ENCODE measurements at places on chromosomes 2 and 18. TPM values are rescaled to one million over a fixed set of nuclear protein-coding genes. Genes with fewer than 3 reads are reported as not detected.

PLEKHM3 gene
- 17.5 TPM for total RNA-seq

SERPINB5 gene
- total RNA-seq, result not detected

IL36B gene
- not detected for total RNA-seq

ITSN2 gene
- total RNA-seq, result 40.2 TPM

DNA sequence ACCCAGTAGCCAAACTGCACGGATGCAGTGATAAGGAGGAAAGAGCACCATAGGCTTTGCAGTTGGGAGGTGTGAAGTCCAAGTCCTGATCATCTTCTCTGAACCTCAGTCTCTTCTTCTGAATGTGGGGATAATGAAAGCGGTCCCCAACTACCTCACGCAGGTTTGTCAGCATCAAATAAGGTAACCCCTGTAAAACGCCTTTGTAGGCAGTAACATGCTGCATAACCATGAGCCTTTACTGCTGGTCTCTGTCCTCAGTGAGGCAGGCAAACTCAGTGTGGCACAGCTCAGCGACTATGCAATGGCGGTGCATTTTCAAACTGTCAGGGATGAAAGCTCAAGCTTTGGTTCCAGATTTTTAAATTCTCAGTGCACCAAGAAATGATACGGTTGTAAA lies 46.1 kb downstream of the DNMT3A start:
- H3K27ac ChIP-seq, result no peak overlapping the region
- H3K36me3 ChIP-seq, result no peaks in the 10 kb centered on the region
- H3K4me1 ChIP-seq, result peaks cover 26% of the 10 kb centered on the region
- no peak for DNase-seq

GRCh38 chr2:235024191-235024860 lies 72.5 kb downstream of the SH3BP4 start:
- no peak overlapping the region for H3K4me3 ChIP-seq
- DNase-seq, result no peak
- H3K36me3 ChIP-seq, result no peaks in the 10 kb centered on the region
- no peaks in the 10 kb centered on the region for H3K27me3 ChIP-seq
- H3K27ac ChIP-seq, result no peak overlapping the region

GRCh38 chr2:37427241-37427640 lies 82.8 kb downstream of the QPCT start:
- H3K36me3 ChIP-seq, result no peaks in the 10 kb centered on the region
- H3K27me3 ChIP-seq, result no peaks in the 10 kb centered on the region
- H3K4me1 ChIP-seq, result no peaks in the 10 kb centered on the region
- no peak overlapping the region for H3K4me3 ChIP-seq
- H3K27ac ChIP-seq, result no peak overlapping the region

DNA sequence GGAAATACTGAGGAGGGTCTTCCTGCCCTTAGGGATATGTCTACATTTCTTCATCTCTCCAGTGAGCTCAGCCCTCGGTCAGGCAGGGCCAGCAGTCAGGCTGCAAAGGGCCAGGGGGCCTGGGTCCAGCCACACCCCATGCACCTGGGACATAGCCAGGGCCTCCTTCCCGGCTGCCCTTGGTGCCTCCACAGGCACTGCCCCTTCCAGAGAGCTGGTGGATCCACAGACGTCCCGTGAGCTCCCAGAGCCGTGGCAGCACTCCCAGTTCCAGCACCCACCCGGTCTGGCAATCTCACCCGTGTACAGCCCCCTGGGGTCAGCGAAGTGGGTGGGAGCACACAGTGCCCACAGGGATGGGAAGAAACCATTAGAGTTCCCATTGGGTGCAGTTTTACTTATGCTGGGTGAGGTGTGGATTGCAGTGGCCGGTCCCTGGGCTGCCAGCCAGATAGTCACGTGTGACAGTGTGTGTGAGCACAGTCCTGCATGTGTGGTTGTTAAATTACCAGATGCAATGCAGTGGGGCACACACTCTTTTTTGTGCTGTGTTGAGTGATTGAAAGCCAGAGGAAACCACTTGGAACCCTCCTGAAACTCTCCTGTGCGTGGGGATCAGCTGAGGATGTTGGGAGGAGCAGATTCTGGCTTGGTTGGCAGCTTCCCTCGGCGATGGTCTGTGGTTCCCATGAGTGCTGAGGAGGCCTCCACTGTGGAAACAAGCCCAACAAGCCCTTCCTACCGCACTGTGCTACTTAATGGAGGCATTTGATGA lies 131.0 kb downstream of the SNTG2 start:
- H3K27me3 ChIP-seq, result no peaks in the 10 kb centered on the region
- H3K36me3 ChIP-seq, result no peaks in the 10 kb centered on the region
- no peak overlapping the region for H3K4me3 ChIP-seq

DNA sequence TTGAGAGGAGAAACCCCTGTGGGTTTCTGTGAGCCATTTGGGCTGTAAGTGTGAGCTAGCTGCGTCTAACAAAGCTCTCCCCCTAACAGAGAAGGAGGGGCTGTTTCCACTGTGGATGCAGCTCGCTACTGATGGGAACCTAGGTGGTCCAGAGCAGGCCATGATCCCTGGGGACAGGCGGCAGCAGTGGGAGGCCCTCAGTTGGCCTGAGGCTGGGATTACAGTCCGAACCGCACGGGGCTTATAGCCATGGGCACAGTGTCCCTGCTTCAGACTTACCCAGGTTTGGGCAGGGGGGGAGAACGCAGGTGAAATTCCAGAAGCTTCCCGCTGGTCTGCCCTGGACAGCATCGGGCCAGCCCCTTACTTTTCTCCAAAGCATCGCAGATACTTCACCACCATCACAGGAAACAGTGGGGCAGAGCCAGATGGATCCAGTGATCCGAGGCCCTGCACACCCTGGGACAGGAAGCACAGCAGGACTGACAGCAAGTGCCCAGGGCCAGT lies 139.4 kb downstream of the SEPTIN10 start:
- peaks cover 5% of the 10 kb centered on the region for H3K4me1 ChIP-seq
- no peak overlapping the region for H3K4me3 ChIP-seq
- no peaks in the 10 kb centered on the region for H3K36me3 ChIP-seq
- DNase-seq, result no peak
- no peaks in the 10 kb centered on the region for H3K27me3 ChIP-seq

- H3K4me3 ChIP-seq, result no peak overlapping the region
- no peak overlapping the region for H3K27ac ChIP-seq
- peak; percentile 76 for DNase-seq
Measured at GRCh38 chr2:219308142-219309101, 779 bp downstream of the PTPRN start.

- H3K4me3 ChIP-seq, result no peak overlapping the region
- no peak for DNase-seq
- H3K36me3 ChIP-seq, result no peaks in the 10 kb centered on the region
- no peaks in the 10 kb centered on the region for H3K4me1 ChIP-seq
- no peak overlapping the region for H3K27ac ChIP-seq
Measured at GRCh38 chr18:76935722-76936337, 113.5 kb downstream of the ZNF236 start.

DNA sequence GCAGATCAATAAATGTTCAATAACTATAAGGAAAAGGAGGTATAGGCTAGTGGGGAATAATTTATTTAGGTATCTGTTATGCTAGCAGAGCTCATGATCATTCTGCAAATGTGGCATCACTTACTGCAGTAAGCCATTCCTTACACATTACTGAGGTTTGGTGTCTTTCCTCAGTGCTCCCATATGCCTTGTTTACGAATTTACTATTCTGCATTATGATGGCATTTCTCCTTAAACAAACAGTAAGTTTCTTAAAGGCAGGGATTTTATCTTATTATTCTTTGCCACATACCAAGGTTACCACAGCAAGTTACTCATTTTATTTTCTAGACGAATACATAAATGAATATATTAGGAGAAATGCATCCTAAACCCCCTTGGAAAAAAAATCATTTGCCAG lies 88.4 kb downstream of the DSEL start:
- DNase-seq, result no peak
- no peaks in the 10 kb centered on the region for H3K27me3 ChIP-seq
- no peaks in the 10 kb centered on the region for H3K4me1 ChIP-seq
- H3K4me3 ChIP-seq, result no peak overlapping the region
- H3K36me3 ChIP-seq, result no peaks in the 10 kb centered on the region

DNA sequence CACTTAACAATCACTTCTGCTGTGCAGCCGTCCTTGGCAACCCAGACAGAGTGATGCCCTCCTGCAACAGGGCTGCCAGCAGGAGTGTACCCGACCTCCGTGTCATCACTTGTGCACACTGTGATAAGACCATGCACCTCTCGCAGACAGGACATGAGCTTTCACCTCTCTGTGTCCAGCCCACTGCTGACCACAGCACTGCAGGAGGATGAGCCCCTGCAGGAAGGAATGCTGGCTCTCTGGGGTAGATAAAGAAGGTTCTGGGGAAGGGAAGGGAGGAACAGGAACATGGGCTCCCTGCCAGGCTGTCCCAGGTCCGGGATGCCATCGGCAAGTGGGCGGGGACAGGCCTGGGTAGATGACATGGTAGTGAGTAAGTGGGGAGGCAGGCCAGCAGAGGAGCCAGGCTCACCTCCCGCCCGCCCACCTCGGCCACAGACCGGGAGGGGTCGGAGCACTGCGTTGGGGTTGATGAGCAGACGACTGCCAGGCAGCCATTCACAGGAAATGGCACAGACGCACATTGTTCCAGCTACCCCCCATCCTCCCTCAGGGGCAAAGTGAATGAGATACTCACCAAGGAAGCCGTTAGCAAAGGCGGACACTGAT lies 18.6 kb upstream of the COL6A3 start:
- H3K4me1 ChIP-seq, result peaks cover 13% of the 10 kb centered on the region
- no peak overlapping the region for H3K4me3 ChIP-seq
- no peaks in the 10 kb centered on the region for H3K36me3 ChIP-seq
- H3K27me3 ChIP-seq, result no peaks in the 10 kb centered on the region
- DNase-seq, result no peak

GRCh38 chr2:111168528-111169239 lies 48.0 kb downstream of the BCL2L11 start:
- H3K27ac ChIP-seq, result no peak overlapping the region
- H3K36me3 ChIP-seq, result no peaks in the 10 kb centered on the region
- DNase-seq, result peak; percentile 39
- H3K27me3 ChIP-seq, result no peaks in the 10 kb centered on the region
- H3K4me3 ChIP-seq, result no peak overlapping the region
- H3K4me1 ChIP-seq, result no peaks in the 10 kb centered on the region

- no peak for DNase-seq
- no peaks in the 10 kb centered on the region for H3K27me3 ChIP-seq
- H3K36me3 ChIP-seq, result no peaks in the 10 kb centered on the region
- H3K4me1 ChIP-seq, result no peaks in the 10 kb centered on the region
- no peak overlapping the region for H3K4me3 ChIP-seq
Measured at GRCh38 chr2:67544286-67544685, 147.2 kb downstream of the ETAA1 start.
